ENCODE measurements at places on chromosomes 12 and 14.

DNA sequence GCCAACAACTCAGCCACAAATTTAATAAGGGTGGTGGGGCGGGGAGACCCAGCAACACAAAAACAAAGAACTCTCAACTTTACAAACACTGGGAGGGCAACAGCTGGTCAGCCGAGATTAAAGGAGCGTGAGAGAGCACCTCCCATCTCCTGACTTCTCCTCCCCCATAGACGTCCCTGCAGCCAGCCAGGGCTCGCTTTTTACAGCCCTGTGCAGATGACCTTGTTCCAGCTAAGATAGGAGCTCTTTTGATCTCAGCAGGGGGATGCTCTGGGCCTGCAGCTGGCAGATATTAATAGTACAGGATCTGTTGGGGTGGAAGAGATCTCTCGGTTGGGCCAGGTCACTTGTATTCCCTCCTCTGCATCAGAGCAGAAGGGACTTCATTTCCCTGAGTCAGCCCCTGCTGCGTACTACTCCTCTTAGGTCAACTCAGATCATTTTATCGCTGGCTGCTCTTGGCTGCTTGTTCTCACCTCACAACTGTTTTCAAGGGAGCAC is 475.8 kb downstream of the RAD51B start:
- DNase-seq = no peak

DNA sequence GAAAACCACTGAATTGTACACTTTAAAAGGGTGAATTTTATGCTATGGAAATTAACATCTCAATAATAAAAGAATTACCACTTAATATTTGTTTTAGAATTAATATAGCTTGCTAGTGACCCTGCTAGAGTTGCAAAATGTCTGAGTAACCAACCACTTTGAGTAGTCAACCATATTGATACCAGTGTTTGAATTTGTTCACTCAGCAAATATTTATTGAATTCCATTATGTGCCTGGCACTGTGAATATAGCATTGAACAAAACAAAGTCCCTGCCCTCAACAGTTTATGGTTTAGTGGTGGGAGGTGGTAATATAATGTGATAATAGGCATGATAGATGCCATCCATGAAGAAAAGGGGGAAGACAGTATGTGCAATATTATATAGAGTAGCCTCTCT is 4.6 kb downstream of the SNRPF start:
- no peak for DNase-seq

- no peak for DNase-seq
These were observed 158.6 kb upstream of the PARP11 start for GRCh38 chr12:4031703-4032291.

DNA sequence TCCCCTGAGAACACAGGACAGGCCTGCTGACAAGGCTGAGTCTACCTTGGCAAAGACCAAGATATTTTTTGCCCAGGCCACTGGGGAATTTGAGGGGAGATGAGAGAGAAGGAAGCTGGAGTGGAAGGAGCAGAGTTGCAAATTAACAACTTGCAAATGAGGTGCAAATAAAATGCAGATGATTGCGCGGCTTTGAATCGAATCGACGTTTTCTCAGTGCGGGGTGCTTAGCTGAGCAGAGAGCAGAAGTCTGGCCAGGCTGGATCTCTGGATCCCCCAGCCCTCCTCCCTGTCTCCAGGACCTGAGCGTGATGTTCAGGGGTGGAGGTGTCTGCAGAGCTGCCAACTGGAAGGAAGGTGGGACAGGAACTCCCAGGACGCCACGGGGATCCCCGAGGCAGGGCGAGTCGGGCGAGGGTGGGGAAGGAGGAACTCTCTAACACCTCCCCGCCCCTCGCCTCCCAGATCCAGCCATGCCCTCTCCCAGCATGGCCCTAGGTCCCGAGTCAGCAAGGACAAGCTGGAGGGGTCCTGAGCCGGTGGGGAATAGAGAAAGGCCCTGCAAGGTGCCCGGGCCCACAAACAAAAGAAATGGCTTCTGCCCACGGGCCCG is 527 bp upstream of the CARMIL3 start:
- no peak for DNase-seq

DNA sequence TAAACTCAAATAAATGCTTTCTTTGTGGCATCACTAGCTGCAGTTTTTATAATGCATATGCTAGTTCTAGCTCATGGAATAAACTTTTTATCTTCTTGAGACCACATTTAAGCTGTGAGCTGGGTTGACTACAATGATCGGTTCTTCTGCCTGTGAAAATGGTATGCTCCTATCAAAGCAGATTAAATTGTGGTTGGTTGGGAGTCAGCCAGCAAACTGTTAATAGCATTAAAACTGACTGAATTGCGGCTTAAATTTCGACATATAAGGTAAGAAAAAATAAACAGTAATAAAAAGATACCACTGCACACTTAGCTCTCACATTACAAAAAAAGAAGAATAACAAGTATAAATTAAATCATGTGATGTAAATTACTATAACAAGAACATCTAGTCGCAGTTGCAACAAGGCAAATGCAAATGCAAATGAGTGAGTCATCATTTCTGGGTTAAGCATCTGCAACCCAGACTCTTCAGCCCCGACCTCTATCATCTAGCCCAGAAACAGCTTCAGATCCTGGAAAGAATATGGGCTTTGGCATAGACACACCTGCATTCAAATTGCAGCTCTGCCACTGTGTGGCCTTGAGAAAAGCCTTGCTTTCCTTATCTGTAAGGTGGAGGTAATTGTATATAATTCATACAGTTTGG is 19.8 kb upstream of the DHRS7 start:
- DNase-seq = no peak

- no peak for DNase-seq
These were observed 10.3 kb upstream of the SERPINA3 start for GRCh38 chr14:94601884-94602391.

- DNase-seq = peak; percentile 57
These were observed 32.4 kb downstream of the LTBP2 start for GRCh38 chr14:74579447-74580274.

DNA sequence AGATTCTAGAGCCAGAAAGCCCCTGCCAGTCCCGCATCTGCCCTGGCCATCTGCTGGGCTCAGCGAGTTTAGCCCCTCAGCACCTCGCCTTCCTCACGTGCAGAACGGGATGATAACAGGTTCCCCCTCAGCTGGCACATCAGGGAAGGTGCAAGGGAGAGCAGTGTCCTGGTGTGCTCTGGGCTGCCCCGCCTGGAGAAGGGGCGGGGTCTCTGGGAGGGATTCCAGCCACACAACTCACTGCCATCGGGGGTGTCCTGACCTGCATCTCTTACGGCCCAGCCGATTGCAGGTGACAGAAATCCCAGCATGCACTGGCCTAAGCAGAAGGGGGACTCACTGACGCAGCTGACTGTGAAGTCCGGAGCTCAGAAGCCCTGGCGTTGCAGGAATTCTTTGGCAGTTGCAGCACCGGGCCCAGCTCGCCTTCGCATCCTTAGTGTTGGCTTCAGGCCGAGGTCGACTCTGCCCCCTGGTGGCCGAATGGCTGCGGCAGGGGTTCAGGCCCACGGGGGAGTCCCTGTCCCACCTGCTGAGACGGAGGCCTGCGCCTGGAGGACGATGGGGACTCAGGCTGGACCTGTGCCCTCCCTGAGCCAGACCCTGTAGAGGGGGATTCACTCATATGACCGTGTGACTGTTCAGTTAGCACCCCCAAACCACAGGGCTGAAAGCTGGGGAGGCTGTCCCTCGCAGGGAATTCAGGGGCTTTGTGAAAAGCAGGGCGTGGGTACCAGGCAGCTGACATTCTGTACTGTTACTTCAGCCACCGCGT is 178.6 kb downstream of the ADGRD1 start:
- peak; percentile 88 for DNase-seq

GRCh38 chr12:46956451-46957035 is 122.9 kb upstream of the PCED1B start:
- DNase-seq = no peak

DNA sequence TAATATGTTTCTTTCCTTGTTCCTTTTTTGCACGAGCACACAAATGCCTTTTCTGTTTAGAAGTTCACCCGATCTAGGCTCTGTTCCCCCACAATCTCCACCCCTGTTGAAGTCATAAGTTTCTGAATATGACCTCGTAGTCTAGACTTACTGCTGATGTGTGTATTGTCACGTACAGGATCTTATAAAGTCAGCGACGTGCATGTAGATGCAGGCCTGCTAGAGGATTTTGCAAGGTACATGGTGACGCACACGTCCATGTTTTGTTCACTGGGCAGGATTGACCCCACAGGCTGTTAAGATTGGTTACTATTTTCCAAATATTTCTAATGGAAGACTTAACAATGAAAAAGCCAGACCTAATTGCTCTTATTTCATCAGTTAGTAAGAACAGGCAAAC is 46.2 kb upstream of the CCDC91 start:
- no peak for DNase-seq

DNA sequence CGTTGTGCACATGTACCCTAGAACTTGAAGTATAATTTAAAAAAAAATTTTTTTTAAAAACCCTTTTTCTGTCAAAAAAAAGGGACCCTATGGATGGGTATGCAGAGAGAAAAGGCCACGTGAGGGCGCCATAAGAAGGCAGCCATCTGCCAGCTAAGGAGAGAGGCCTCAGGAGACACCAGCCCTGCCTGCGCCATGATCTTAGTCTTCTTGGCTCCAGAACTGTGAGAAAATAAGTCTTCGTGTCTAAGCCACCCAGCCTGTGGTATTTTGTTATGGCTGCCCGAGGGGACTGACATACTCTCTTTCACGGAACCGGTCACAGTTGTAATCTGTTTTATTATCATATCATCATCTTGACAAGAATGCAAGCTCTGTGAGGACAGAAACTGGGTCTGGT is 174.8 kb downstream of the EFCAB11 start:
- no peak for DNase-seq

- DNase-seq = no peak
These were observed 57.8 kb upstream of the ACTN1 start for GRCh38 chr14:69036757-69037506.

- DNase-seq = no peak
These were observed 128.4 kb downstream of the GALC start for GRCh38 chr14:87864356-87865270.

DNA sequence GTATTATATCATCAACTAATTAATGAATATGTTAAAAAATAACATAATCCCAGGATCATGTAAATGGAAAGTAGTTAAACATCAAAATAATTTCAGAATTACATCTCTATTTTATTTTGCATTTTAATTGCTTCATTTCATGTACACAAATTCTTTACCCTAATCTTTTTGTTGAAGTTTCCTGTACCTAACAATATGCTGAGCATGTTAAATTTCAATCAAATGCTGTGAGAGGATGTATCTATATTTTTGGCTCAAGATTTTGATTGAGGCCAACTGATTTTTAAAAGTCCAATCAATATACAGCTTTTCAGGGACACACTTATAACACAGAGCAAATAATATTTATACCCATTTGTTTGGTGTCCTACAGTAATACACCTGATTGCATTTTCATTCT is 6.4 kb downstream of the GPRC5D start:
- DNase-seq = no peak

DNA sequence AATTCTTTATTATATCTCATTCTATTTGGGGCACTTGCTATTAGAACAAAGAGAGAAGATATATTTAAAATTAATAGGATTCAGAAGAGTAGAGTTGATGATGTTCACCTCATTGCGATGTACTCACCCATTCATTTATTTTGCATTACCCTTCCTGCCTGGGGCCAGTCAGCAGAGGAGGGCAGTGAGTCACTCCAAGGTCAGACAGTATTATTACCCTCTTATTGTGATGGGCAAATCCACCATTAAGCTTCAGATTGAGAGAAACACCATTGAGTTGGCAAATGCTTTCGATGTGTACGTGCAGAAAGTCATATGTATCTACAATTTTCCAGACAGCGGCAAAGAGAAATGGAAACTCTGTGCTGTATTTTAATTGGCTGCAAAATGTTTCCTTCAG is 134.2 kb downstream of the BICD1 start:
- no peak for DNase-seq

GRCh38 chr14:74062809-74063150 is 21.5 kb downstream of the ALDH6A1 start:
- DNase-seq = no peak

DNA sequence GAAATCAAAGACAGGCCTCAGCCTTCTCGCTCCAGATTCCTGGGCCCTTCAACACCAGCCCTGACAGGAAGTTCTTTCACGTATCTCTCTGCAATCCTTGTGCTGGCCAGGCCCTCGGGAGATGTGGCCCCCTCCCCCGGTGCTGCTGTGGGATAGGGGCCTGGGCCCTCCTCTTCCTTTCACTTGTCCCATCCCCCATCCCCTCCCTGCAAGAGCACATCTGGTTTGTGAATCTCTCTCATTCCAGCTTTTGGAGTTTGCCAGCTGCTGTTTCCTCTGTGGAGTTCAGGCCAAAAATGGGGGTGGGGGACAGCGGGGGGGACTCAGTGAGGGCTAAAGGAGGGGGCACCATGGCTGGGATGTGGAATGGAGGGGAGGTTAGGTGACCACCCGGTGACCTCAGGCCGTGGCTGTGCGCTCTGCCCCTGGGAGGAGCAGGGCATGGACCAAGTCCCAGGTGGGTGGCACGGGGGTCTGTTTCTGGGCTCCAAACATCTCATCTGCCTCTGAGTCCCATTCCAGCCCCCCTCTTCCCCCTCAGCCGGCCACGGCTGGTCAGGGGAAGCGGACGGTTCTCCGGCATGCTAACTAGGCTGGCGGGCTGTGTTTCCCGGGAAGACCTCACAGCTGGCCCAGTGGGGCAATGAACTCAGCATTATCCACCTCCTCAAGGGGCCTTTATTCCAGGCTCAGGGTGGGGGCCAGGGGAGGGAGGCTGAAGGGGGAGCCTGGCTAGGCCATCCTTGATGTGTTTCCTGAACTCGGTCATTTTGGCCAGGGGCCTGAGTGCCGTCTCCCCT is 7.4 kb downstream of the LRP1 start:
- DNase-seq = no peak

DNA sequence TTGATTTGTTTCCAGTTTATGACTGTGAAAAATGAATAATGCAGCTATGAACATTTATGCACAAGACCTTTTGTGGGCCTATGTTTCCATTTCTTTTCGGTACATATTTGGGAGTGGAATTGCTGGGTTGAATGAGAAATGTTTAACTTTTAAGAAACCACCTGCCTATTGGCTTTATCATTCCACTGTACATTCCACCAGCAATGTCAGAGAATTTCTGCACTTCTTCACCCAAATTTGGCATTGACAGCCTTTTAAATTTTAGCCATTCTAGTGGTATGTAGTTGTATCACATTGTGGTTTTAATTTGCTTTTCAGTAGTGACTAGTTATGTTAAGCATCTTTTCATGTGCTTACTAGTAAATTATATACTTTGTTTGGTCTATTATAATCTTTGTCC is 317.0 kb upstream of the TMTC1 start:
- DNase-seq = no peak

- DNase-seq = no peak
These were observed 303.5 kb upstream of the NPAS3 start for GRCh38 chr14:32635061-32635719.

DNA sequence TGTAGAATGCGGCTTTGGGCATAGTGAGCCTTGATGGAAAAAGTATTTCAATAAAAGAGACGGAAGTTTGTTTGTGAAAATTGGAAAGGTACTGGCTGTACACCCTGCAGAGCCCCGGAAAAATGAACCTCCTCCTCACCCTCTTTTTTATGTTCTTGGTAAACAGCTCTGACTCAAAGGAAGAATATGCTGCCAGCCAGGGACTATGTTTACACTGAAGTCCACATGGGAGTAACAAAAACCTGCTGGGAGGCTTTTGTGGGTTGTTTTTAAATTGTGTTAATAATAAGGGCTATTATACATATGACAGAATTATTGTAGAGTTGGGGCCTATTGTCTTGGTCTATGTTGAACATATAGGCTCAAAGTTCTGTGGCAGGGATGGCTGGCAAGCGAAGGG is 70.7 kb downstream of the TTC8 start:
- DNase-seq = no peak

GRCh38 chr12:70719672-70720420 is 82.6 kb upstream of the PTPRB start:
- peak; percentile 34 for DNase-seq

GRCh38 chr12:109455706-109456105 is 21.4 kb downstream of the KCTD10 start:
- DNase-seq = no peak
